A549 treated with GW870086 at 1 μM for 4 hours (cell line): ENCODE measurements at places on chromosomes 4 and X. TPM values are rescaled to one million over a fixed set of nuclear protein-coding genes. Genes with fewer than 3 reads are reported as not detected.

GBA3 gene
- total RNA-seq: not detected in 5 replicates

ARHGEF9 gene
- 4.3 to 6.9 TPM (median 5.1 TPM) in 5 replicates for total RNA-seq

STPG2 gene
- not detected in 5 replicates for total RNA-seq

REPS2 gene
- 0.57 to 1.0 TPM (median 0.73 TPM) in 5 replicates for total RNA-seq

CLGN gene
- 4.2 to 6.1 TPM (median 5.2 TPM) in 5 replicates for total RNA-seq

CCSER1 gene
- total RNA-seq: not detected in 5 replicates

UGT2A1 gene
- not detected in 5 replicates for total RNA-seq

TMEM165 gene
- total RNA-seq: 47.3 to 65.8 TPM (median 57.8 TPM) in 5 replicates

ARX gene
- 0.39 to 0.93 TPM (median 0.60 TPM) in 5 replicates for total RNA-seq

NOX1 gene
- total RNA-seq: 0.07 to 0.17 TPM in 2 of 5 replicates, not detected in the others

BRCC3 gene
- total RNA-seq: 23.4 to 28.0 TPM (median 26.8 TPM) in 5 replicates

MAGEB4 gene
- not detected in 5 replicates for total RNA-seq

CPE gene
- 1.8 to 2.0 TPM (median 1.9 TPM) in 5 replicates for total RNA-seq
